LoVo (cell line): ENCODE measurements at places on chromosomes 6 and 20.

DNA sequence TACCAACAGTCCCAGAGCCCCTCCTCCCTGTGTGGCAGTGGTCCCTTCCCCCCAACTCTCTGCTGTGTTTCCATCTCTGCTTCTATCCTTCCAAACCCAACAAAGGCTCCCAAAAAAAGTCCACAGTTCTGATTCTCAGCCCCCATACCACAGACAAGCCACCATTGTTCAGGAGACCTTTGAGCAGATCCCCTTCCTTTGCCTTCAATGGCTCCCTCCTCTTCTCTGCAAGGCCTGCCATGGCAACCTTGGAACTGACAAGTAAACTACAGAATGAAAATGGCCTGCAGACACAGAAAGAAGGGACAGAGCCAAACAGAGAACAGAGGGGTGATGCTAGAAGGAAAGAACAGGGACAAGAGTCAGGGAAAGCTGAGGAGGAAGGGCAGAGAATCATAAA lies 23.2 kb downstream of the OR2H2 start:
- no peak for DNase-seq

DNA sequence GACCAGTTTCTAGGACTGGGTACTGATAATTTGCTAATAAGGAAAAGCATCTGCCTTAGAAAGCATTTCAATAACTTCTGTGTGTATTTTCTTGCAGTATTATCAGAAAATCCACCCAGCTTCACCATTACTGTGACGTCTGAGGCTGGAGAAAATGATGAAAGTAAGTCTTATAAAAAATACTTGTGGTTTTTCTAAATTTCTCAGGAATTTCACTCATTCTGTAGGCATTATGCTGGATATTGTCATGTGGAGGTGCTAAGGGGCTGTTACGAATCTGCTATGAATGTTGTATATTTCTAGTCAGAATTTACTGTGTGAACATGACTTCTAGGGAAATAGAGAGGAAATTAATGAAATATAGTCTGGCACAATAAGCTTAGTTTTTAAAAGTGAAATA lies 8.9 kb downstream of the RWDD1 start:
- DNase-seq: no peak

- DNase-seq: no peak
Measured at GRCh38 chr6:43738877-43739641, 31.0 kb upstream of the VEGFA start.

DNA sequence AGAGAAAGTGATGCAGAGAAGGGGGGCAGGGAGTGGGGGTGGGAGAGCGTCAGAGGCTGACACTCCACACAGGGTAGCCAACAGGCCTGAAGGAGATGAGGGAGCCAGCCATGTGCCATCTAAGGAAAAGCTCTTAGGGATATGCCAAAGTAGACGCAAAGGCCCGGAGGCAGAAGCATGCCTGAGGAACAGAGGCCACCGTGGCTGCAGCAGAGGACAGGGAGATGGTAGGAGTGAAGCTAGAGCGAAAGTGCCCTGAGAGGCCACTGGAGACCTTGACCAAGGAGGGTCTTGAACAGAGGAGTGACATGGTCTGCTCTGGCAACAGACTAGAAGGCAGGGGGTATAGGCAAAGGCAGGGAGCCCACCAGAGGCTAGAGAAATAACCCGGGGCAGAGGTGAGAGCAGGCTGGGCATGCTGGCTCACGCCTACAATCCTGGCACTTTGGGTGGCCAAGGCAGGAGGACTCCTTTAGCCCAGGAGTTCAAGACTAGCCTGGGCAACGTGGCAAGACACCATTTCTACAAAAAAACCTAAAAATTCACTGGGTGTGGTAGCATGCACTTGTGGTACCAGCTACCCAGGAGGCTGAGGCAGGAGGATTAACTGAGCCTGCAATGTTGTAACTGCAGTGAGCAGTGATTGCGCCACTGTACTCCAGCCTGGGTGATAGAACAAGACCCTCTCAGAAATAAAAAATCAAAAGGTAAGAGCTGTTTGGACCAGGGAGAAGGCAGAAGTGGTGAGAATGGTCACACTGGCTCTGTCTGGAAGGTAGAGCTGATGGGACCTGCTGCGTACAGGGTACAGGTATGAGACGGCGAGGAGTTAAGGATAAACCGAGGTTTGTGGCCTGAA lies 6.3 kb downstream of the RRBP1 start:
- DNase-seq: no peak
